Mesothelial cell of epicardium (in vitro differentiated cells): ENCODE measurements at places on chromosomes 4 and X.

DNA sequence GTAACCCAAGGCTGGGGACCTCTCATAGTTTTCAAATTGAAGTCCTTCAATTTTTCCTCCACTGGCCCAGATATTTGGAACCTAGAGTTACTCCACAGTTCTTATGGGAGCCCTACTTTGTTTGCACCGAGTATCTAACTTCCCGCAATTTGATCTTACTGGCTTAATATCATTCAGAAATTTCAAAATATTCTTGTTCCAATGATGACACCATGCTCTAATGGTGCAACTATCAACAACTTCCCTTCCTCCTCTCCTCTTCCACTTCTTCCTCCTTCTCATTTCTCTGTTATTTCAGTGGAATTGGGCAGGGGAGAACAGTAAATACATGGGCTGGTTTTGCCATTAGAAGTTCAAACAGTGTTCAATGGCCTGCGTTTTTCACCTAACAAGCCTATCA lies 20.2 kb downstream of the PDCL2 start:
- no peak for DNase-seq

DNA sequence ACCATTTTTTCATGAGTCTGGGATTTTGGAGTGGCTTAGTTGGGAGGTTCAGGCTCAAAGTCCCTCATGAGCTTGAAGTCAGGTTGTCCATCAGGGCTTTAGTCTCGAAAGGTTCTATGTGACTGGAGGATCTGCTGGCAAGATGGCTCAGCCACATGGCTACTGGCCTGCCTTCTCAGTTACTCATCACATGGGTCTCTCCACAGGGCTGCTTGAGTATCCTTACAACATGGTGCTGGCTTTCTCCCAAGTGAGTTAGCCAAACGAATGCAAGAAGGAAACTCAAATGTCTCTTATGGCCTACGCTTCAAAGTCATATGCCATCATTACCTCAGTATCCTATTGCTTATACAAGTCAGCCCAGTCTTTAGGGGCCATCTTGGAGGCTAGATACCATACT lies 106.3 kb upstream of the VCX3B start:
- no peak for DNase-seq

- no peak for DNase-seq
Measured at GRCh38 chr4:122378711-122379110, at the start of gene ADAD1. Gene ADAD1 (plus strand): TSS chr4:122379011. CDS start chr4:122380070, 1,059 bp downstream.

DNA sequence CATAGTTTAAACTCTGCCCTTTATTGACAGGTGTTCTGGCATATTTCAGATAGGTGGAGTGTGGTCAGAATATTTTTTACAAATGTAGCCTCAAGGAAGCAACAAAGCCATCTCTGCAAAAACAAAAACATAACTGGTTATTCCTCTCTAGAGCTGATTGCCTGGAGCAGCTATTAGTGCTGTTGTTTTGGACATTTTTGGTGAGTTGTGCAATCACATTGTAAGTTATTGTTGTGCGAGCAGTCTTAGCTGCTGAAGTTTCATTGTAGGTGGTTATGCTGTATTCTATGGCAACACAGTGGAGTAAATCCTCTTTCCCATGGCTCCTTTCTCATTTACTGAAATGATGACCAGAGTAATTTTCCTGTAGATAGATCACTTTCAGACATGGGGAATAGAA lies 1413.0 kb downstream of the PCDH7 start:
- no peak for DNase-seq

DNA sequence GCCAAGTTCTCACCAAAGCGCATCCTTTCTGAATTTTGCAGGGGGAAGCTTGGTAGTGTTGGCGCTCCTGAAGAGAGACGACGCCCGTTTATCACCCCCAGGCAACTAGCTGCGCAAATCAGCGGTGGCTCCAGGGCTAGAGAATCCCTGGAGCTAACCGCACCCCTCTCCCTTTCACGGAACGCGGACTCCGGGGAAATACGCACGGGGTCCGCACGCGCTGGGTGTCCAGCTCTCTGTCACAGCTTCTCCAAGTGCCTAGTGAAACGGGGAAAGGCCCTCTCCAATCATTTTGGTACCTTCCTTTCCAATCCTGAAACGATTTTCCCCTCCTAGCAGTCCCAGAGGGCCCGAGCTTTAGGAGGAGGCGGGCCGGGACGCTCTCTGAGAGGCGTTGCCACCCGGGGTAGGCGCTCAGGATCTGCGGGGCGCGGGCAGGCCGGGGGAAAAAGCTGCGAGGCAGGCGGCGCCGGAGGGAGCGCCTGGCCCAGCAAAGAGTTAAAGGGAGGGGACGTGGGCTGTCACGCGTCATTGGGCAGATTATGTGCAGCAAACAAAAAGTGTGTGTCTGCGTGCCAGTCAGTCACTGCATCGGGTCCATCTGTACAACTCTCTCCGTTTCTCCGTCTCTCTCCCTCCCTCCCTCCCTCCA lies at the start of gene PRDM8:
PRDM8 (plus strand) TSS at position 582 of the 652 bp plus-strand sequence. CDS start 2,578 bp downstream, outside the sequence.
- DNase-seq: no peak
